ENCODE measurements at places on chromosomes 4 and X.

GRCh38 chr4:73991742-73992000, 3.7 kb upstream of the PPBP start:
- DNase-seq, result no peak

DNA sequence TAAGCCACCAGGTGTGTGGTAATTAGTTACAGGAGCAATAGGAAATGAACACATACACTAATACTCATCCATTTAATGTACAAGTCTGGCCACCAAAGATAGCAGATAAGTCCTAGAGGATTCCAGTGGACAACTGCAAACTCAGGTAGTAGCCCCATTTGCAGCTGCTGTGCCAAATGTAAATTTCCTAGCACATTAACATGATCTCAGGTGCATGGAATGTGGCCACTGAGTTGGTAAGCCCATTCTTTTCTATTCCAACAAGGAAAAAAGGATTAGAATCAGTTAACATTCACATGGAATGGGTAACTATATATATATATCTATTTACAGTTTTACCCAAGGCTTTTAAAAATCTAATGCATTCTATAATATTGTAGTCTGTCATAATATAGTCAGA, 23.3 kb upstream of the FRAS1 start:
- no peak for DNase-seq

DNA sequence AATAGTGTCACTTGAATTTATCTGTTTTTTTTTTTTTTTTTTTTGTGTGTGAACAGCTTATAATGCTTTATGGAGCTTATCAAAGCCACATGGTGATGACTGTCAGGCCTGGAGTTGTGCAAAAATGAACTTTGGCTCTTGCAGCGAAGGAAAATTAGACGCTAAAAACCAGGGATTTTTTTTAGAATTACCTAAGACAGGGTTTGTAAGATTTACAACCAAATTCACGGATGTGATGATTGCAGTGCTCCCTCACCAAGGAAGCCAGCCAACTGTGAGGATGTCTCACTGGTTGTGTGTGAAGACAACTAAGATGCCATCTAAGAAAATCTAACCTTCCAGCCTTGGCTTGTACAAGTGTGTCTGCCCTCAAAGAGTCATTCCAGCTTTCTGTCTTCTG, 127.1 kb upstream of the SLC4A4 start:
- no peak for DNase-seq

DNA sequence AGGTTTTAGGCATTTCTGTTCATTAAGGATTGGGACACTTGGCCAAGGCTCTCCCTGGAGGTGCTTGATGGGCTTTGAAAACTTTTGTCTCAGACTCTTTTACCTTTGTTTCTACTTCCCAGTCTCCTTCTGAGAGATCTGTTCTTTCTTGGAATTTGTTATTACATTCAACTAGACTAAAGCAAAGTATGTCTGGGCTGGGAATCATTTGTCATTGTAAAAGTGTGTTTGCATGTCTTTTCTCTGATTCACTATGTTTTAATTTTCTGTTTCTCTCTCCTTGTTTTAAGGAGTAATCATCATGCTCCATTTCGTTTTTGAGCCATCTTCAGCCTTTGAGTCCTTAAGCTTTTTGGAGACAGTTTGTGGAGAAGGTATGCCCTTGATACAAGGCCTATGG, 12.2 kb upstream of the PGRMC2 start:
- no peak for DNase-seq

DNA sequence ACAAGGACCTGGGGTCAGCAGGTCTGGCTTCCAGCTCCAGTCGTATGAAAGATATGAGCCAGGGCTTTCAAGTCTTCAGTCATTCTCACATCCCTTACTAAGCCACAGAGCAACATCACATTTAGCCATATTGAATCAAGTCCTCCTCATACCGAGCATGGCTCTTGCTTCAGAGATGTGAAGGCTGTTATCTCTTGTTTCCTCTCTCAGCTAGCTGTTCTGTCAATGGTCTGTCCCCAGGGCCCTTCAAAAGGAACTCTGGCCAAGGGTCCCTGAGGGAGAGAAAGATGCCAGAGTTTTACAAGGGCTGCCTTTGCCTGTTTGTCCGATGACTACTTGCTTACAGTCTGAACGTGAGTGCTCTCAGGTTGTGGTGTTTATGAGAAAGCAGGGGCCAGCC, 30.5 kb downstream of the DOCK11 start:
- peak; percentile 4 for DNase-seq

DNA sequence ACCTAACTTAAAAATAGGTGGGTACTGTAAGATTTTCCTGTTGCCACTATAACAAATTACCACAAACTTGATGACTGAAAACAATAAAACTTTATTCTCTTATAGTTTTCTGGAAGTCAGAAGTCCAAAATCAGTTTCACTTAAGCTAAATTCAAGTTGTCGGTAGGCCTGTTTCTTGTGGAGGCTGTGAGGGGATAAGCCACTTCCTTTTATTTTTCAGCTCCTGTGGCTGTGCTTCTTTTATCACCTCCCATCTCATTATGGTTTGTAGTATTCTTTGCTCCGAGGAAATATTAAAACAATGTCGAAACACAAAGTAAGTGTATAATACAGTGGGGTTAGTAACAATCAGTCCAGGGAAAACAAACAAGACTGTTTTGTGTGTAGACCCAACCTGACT, 610.5 kb upstream of the TECRL start:
- peak; percentile 1 for DNase-seq

DNA sequence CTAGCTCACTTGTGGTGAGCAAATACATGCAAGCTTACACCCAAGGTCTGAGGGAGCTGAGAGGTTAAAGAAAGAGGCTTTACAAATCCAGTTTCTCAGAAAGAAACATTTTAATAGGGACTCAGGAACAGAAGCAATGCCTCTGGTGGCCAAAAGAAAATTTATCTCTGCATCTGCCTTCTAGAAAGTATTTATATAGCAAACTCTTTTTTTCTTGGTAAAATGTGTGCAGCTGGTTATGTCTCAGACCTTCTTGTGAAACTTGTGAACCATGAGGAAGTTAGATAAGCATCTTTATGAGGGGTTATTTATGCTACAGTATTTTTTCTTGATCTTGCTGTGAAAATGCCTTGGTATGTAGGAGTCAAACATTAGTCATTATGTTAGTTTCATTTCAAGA, 48.5 kb upstream of the CYSLTR1 start:
- no peak for DNase-seq

DNA sequence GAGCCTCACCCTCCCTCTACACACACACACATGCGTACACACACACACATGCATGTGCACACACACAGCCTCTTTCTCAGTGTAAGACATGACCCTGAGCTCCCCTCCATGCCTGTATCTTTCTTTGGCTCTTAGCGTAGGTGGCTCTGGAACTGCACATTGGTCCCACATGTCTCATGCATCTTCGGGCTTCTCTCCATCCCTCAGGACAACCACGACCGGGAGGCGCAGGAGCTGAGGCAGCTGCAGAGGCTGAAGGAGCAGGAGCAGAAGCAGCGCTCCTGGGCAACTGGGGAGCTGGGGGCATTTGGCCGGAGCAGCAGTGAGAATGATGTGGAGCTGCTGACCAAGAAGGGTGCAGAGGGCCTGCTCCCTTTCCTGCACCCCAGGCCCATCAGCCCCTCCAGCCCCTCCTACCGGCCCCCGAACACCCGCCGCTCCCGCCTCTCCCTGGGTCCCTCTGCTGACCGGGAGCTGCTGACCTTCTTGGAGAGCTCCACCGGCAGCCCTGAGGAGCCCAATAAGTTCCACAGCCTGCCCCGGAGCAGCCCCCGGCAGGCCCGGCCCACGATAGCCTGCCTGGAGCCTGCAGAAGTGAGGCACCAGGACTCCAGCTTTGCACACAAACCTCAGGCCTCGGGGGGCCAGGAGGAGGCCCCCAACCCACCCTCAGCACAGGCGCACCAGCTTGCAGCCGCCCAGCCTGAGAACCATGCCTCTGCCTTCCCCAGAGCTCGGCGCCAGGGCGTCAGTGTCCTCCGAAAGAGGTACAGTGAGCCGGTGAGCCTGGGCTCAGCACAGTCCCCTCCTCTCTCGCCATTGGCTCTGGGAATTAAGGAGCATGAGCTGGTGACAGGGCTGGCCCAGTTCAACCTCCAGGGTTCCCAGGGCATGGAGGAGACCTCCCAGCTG, 38.6 kb downstream of the FHDC1 start:
- no peak for DNase-seq

DNA sequence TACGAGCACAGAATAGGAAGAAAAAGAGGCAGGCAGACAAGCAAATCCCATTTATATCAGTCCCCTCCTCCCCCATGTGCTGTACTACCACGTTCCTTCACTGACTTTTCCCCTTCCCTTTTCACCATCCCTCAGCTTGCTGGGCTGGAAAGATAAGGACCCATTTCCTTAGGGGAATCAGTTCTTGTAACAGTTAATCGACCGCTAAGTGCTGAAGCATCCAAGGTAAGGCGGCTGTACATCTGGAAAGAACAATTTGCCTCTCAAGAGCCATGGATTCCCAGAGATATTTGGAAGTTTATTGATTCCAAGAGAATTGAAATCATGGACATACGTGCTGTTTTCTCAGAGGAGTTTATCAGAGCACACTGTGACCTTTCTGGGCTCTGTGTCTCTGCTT, 1688.0 kb downstream of the STIM2 start:
- DNase-seq, result no peak

- DNase-seq, result no peak
Measured at GRCh38 chr4:26632916-26633315, 49.0 kb downstream of the TBC1D19 start.

GRCh38 chr4:146255874-146256273, 41.5 kb downstream of the REELD1 start:
- DNase-seq, result peak; percentile 41

DNA sequence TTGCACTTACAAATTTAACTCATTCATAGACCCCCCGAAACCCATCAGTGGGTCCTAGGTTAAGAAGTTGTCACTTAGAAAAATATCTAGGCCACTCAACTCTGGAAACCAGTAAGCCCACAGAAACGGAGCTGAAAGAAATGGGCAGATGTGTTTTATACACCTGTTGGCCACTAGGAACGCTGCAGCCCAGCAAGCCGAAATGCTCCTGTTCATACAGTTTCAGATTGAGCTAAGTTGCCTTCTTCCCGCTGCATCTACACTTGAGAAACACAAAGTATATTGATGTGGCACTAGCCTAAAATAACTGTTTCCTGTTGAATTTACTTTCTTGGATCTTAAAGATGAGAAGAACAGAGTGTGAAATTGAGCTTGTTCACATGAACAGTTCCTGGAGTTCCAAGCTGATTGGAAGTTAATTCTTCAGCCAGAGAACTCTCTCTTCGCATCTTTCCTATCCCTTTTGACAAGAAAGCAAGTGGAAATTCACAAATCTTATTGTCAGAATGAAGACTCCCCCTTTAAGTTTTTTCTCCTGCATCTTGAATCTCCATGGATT, 174.1 kb downstream of the RBMX2 start:
- DNase-seq, result peak; percentile 47

DNA sequence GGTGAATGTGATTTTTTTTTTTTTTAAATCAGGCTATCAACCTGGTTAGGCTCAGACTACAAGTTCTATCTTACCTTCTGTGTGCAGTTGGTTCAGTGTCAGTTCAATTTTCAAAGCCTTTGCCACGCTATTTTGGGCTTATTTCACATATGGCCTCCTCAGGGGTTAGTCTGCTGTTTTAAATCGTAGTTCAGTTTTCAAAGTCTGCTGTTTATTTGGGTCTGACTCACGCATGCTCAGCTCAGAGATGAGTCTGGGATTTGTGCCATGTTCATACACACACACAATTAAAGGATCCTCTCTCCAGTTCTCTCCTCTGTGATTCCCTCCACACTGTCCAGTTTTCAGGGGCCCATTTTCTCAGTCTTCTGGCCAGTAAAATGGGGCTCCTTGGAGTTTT, 32.3 kb upstream of the ZFX start:
- DNase-seq, result peak; percentile 25

DNA sequence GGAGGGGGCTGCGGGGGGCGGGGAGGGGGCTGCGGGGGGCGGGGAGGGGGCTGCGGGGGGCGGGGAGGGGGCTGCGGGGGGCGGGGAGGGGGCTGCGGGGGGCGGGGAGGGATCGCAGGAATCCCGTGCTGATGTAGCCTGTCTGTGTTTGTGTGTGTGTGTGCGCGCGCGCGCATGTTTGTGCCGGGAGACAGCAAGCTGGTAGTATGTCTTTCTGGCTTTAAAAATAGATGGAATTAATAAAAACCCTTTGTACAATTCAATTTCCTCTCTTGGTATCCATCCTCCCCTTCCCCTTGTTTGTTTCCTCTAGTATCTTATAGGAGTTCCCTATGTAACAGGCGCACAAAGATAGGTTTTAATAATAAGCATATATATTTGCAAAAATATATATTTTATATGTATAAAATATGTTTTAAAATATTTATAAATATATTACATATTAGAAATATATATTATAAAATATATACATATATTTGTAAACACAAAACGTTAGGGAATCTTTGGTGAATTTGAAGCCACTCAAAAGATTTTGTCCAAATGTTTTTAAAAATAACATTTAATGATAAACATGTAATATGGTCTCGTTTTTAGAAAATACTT, 782 bp downstream of the ARHGAP24 start:
- DNase-seq, result peak; percentile 37

DNA sequence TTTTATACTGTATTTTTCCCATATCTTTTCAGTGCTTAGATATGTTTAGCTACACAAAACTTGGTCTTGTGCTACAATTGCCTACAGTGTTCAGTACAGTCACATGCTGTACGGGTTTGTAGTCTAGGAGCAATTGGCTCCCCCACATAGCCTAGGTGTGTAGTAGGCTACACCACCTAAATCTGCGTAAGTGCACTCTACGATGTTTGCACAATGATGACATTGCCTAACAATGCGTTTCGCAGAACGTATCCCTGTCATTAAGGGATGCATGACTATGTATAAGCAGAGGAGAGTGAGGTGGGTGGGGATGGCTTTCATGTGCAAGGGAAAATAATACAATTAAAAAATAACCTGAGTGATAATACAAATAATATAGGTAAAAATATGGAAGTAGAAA, 131.4 kb downstream of the GBA3 start:
- DNase-seq, result peak; percentile 70

GRCh38 chr4:57214654-57215411, 104.6 kb upstream of the IGFBP7 start:
- no peak for DNase-seq

DNA sequence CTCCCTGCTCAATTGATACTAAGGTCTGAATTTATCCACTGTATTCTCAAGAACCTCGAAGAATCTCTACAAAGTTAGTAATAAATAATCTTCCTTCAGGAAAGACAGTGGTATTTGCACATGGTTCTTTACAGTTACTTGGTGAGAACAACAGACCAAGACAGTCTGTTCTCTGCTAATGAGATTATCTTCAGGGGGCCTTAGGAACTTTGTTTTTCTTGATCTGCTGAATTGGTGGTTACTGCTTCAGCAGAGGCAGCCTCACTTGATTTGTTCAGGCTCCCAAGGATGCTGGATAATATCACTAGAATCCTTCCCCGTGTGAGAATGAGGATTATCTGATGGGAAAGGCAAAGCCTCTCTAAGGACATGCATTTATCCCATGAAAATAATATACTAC, 64.8 kb downstream of the CBR4 start:
- DNase-seq, result no peak

- peak; percentile 49 for DNase-seq
Measured at GRCh38 chr4:168630445-168631187, 133.8 kb downstream of the PALLD start.

Measured in NCI-H69 (cell line).